Liver (tissue), 10 donors: ENCODE measurements at places on chromosomes 6 and 20. TPM values are rescaled to one million over a fixed set of nuclear protein-coding genes. Genes with fewer than 3 reads are reported as not detected.

The TJAP1 gene
- 6.9 TPM for total RNA-seq

- peaks cover 65% of the 10 kb centered on the region for H3K36me3 ChIP-seq
- H3K27ac ChIP-seq: no peak overlapping the region
Measured at GRCh38 chr6:41092421-41093140, 19.8 kb downstream of the NFYA start.

DNA sequence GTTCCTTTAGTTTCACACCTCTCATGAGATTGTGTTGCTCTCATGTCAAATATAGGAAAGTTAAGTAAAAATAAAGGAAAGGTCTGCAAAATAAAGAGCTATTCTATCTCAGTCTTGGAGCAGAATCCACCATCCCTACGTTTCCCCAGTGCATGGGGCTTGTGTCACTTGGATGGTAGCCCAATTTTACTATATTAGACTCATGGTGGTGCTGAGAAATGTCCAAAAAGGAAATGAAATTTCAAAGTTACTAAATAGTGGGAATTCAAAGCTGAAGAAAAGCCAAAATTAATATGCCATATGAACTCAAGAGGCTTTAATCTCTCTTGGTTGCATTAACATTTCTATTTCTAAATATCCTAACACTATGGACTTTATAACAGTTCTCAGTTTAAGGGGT, 1283.3 kb upstream of the GJE1 start:
- no peaks in the 10 kb centered on the region for H3K27me3 ChIP-seq
- no peak for DNase-seq
- no peaks in the 10 kb centered on the region for H3K36me3 ChIP-seq
- no peak overlapping the region for H3K27ac ChIP-seq
- H3K4me1 ChIP-seq: no peaks in the 10 kb centered on the region

DNA sequence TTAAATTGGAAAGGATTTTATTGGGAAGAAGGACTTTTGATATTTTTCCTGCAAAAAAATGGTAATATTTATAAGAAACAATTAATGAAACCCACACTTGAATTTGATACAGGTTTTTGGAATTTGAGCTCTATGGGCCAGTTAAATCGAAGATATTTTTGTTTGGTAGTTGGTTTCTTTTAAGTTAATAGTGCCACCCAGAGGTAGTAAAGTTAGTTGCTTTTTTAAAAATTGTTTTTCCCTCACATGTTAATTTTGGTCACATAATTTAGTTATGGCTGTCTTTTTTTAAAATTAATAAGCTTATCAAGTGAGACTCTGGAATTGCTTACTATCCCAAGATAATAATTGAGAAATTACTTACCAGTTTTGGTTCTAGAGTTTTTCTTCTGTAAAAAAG, 7.1 kb downstream of the PRIM2 start:
- no peak overlapping the region for H3K4me3 ChIP-seq
- H3K27ac ChIP-seq: no peak overlapping the region
- H3K27me3 ChIP-seq: no peaks in the 10 kb centered on the region
- DNase-seq: no peak

- no peaks in the 10 kb centered on the region for H3K36me3 ChIP-seq
- no peaks in the 10 kb centered on the region for H3K27me3 ChIP-seq
- no peak for DNase-seq
Measured at GRCh38 chr6:132133736-132134445, 182.7 kb upstream of the CCN2 start.
